ENCODE measurements at places on chromosomes 13 and 19. TPM values are rescaled to one million over a fixed set of nuclear protein-coding genes. Genes with fewer than 3 reads are reported as not detected.
A peak's percentile ranks its signal among the peaks of the same experiment; 100 is the strongest.

Gene CEACAM4
- total RNA-seq, result not detected

Gene SIGLEC14
- total RNA-seq, result not detected

GRCh38 chr13:36829753-36830152 lies 10.7 kb downstream of the RFXAP start:
- DNase-seq, result no peak

DNA sequence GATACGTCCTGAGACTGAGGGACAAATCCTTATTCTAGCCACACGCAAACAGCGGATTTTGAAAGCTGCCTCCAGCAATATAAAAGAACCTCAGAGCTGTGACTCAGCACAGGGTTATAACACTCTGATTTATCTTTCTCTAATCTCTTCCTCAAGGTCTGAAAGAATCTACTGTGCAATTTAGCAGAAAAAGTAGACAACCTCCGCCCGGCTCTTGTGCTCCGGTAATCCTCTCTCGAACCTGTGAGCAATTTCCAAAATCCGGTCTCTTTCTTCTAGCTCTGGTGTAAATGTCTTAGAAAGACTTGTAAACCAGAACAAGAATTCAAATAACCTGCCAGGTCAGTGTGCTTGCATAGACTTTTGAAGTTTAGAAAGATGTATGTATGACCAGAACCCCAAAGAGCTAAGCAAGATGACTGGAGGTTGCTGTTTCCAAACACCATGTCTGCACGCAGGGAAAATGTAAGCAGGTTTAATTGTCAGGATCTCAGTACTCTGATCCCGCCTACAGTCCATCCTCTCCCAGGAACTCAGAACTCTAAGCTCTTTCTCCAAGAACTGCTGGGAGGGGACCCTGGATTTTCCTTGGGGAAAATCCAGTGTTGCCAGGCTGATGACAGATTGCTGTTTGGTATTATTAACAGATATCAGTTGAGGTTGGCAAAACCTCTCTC lies 338.1 kb downstream of the RFC3 start:
- DNase-seq, result peak; percentile 30

- DNase-seq, result no peak
These were observed 13.7 kb downstream of the SLC7A10 start for GRCh38 chr19:33211794-33212435.

- DNase-seq, result peak; percentile 69
These were observed 216.8 kb downstream of the DIAPH3 start for GRCh38 chr13:59946944-59947343.

- DNase-seq, result no peak
These were observed 50.0 kb downstream of the BRD4 start for GRCh38 chr19:15282311-15282705.
